BJ (cell line): ENCODE measurements at places on chromosomes 13 and 19. TPM values are rescaled to one million over a fixed set of nuclear protein-coding genes. Genes with fewer than 3 reads are reported as not detected.

DNA sequence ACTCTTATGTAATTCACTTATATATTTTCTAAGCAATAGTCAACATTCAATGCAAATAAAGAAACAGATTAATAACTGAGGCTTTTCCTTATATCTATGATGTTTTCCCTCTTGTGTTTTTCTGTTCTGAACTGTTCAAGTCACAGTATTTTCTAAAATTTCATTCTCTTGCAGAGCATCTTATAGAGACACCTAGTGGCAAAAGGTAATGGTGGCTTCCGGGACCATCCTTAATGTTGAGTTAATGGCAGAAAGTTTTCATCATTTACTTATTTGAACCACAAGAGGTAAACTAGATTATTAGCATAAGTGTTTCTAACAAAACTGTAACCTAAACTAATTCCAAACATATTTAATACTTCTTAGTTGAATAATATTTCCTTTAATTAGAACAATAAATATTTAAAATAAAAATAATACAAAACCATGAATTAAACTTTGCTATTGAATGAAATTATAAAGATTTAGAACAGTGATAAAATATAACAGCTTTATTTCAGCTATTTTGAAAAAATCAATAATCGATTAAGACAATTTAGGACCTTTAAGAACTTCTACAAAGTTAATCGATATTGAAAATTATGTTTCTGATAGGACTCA lies 1.7 kb upstream of the SLITRK5 start:
- DNase-seq = no peak

GRCh38 chr13:104900191-104900817 lies 1635.2 kb downstream of the EFNB2 start:
- DNase-seq = no peak

- no peak for DNase-seq
Observed at GRCh38 chr19:14474827-14475226, 327 bp downstream of the PTGER1 start.

Gene PSMD8
- polyA plus RNA-seq = 583 and 662 TPM in 2 replicates

Gene AP1M2
- polyA plus RNA-seq = not detected in 2 replicates

Gene SIGLEC12
- polyA plus RNA-seq = not detected in 2 replicates

DNA sequence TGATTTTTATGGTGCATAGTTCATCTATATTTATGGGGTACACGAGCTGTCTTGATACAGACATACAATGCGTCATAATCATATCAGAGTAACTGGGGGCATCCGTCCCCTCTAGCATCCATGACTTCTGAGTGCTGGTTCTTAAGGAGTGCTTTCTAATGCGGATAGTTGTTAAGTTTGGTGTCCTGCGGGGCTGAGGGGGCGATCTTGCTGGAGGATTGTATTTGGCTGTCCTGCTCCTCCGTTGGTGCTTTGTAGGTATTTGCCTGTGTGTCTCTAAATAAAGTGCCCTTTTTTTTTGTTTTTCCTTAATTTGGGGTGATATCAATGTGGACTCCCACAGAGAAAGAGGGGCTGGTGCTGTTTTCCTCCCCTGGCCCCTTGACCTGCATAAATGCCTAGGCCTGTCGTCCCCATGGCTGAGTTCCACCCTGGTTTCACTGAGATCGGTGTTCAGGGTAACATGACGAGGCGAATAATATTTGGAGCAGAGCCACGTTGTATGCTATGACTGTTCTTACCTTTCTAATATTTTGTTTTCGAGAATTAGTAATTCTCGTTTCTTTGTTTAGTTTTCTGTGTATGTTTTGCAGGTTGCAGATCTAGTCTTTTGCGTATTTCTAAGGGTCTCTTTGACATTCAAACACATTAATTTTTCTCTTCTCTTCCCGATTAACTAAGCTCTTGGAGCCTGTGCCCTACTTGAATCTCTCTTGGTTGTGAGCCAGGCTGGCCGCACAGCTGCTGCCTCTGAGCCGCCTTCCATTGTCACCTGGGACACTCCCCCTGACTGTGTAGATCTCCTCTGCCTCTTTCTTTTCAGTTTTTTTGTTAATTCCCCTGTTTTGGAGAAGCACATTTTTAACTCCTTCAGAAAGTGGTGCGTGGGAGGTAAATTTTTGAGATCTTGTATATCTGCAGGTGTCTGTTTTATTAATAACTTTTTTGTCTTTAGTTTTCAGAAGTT lies 100.3 kb downstream of the ARHGEF7 start:
- DNase-seq = no peak

- DNase-seq = no peak
Observed at GRCh38 chr13:100347968-100348367, 240.6 kb downstream of the GGACT start.

DNA sequence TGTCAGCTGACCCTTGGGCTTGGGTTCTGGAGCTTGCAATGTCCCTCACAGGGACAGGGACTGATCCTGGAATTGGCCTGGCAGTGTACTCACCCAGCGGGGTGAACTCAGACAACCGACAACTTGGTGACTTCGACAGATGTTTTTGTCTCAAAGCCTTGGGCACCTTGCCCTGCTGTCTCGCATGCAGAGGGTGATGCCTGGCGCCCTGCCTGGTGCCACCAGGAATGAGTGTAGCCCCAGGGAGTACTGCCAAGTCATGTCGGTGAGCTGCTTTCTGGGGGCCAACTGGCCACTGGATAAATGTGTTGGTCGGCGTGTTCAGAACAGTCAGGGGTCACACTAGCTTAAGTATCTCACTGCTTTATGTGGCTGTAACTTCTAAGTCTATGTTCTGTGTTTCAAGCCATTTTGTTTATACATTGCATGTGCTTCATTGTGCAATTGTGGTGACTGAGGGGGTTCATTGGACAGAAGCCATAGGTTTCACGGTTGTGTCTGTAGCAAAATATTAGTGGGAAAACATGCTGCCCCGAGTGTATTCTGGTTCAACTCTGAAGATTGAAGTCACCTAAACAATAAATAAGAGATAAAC lies 96.3 kb upstream of the TNFSF11 start:
- DNase-seq = no peak

- no peak for DNase-seq
Observed at GRCh38 chr13:65650321-65650720, 1579.8 kb downstream of the PCDH9 start.

DNA sequence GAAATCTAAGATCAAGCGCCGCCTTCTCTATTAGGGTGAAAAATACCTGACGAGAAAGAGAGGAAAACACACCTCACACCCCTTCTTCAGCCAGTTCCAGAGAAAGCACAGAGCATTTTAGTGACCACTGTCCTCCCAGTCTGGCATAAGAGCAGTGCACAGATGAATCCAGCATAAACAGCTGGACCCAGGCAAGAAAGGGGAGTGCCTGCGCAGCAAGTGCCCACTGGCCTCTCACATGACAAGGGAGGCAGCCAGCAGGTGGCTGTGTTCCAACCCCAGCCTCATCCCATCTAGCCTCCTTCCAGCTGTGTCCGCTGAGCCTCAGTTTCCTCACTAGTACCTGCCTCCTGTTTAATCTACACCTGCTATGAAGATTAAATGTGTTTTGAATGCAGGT lies 8.0 kb downstream of the MED26 start:
- DNase-seq = no peak

Gene PSG4
- polyA plus RNA-seq = 5.7 and 5.8 TPM in 2 replicates

GRCh38 chr13:67650471-67650870 lies 420.3 kb upstream of the PCDH9 start:
- no peak for DNase-seq
